Left renal pelvis (tissue), 4 donors: ENCODE measurements at places on chromosomes 3 and 15. TPM values are rescaled to one million over a fixed set of nuclear protein-coding genes. Genes with fewer than 3 reads are reported as not detected.

GRCh38 chr3:188542196-188542595 lies 388.2 kb downstream of the LPP start:
- no peak for DNase-seq

DNA sequence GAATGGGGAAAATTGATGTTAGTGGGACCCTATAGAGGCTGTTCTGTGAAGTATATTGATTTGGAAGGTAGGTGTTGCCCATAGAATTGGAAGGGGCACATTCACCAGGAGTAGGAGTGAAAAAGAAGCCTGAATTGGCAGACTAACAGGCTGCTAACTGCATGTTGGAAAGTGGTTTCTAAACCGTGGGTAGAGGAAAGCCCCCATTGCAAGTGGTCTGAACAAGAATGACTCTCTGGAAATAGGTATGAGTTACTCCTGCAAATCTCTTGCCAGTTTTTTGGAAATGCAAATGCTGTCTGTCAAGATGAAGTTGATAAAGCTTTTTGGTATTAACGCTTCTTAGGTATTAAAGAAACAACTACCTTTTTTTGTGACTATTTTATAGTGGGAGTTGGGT lies 3.5 kb downstream of the UBE2E1 start:
- no peak for DNase-seq

DNA sequence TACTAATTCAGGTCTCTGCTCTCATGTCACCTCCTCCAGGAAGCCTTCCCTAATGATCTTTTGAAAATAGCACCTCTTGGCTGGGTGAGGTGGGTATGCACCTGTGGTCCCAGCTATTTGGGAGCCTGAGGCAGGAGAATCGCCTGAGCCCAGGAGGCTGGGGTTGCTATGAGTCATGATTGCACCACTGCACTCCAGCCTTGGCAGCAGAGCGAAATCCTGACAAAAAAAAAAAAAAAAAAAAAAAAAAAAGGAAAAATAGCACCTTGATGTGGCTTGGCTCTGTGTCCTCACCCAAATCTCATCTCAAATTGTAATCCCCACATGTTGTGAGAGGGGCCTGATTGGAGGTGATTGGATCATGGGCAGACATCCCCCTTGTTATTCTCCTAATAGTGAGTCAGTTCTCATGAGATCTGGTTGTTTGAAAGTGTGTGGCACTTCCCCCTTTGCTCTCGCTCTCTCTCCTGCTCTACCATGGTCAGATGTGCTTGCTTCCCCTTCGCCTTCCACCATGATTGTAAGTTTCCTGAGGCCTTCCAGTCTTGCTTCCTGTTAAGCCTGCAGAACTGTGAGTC lies 11.2 kb upstream of the RNU6-1 start:
- no peak for DNase-seq

DNA sequence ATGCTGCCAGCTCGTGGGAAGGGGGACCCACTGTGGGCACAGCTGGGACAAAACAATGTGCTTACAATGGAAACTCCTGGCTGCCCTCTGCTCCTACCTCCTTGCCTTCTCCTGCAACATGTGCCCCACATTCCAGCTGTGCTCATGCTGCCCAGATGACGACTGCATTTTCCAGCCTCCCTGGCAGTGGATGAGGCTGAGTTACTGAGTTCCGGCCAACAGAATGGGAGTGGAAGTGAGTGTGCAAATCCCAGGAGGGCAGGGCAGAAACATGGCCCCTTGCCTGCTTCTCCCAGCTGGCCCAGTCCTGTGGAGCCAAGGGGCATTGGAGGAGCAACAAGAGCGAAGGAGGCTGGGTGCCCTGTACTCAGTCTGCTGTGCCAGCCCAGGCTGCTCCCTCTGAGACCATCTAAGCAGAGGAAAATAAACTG lies 17.1 kb downstream of the KLF15 start:
- no peak for DNase-seq

The WDR53 gene
- polyA plus RNA-seq: 16.8 TPM

The CISH gene
- polyA plus RNA-seq: 33.6 TPM

The ACSBG1 gene
- 0.73 TPM for polyA plus RNA-seq

The KCNAB1 gene
- polyA plus RNA-seq: 3.9 TPM
